Calu3 (cell line): ENCODE measurements at places on chromosomes 13 and 19. TPM values are rescaled to one million over a fixed set of nuclear protein-coding genes. Genes with fewer than 3 reads are reported as not detected.

- no peak overlapping the region for H3K27ac ChIP-seq
- no peaks in the 10 kb centered on the region for H3K36me3 ChIP-seq
- no peaks in the 10 kb centered on the region for H3K4me1 ChIP-seq
- H3K4me3 ChIP-seq: no peak overlapping the region
- H3K27me3 ChIP-seq: no peaks in the 10 kb centered on the region
- no peak for DNase-seq
Observed at GRCh38 chr13:105083992-105084391, 1451.5 kb downstream of the EFNB2 start.

- no peak for DNase-seq
- H3K27ac ChIP-seq: no peak overlapping the region
Observed at GRCh38 chr13:21744149-21744548, 73.3 kb downstream of the FGF9 start.

The ADGRE3 gene
- total RNA-seq: not detected in 2 replicates

- no peak overlapping the region for H3K4me3 ChIP-seq
- no peak for DNase-seq
- peaks cover 4% of the 10 kb centered on the region for H3K36me3 ChIP-seq
- no peak overlapping the region for H3K27ac ChIP-seq
- peaks cover 25% of the 10 kb centered on the region for H3K27me3 ChIP-seq
Observed at GRCh38 chr19:51470966-51471365, 7.4 kb upstream of the CEACAM18 start.

The ZNF526 gene
- total RNA-seq: 25.4 and 32.3 TPM in 2 replicates

- H3K27ac ChIP-seq: no peak overlapping the region
- no peaks in the 10 kb centered on the region for H3K36me3 ChIP-seq
- H3K4me1 ChIP-seq: peaks cover 9% of the 10 kb centered on the region
- H3K4me3 ChIP-seq: no peak overlapping the region
Observed at GRCh38 chr13:40352380-40352778, 314.1 kb downstream of the FOXO1 start.

The SPIB gene
- 1.2 and 1.3 TPM in 2 replicates for total RNA-seq

- H3K4me1 ChIP-seq: peaks cover 10% of the 10 kb centered on the region
- no peak for DNase-seq
- peak overlapping the region; percentile 83 for H3K27ac ChIP-seq
- peak overlapping the region; percentile 76 for H3K4me3 ChIP-seq
- peaks cover 14% of the 10 kb centered on the region for H3K27me3 ChIP-seq
Observed at GRCh38 chr19:7515110-7515644, 726 bp upstream of the ZNF358 start.

DNA sequence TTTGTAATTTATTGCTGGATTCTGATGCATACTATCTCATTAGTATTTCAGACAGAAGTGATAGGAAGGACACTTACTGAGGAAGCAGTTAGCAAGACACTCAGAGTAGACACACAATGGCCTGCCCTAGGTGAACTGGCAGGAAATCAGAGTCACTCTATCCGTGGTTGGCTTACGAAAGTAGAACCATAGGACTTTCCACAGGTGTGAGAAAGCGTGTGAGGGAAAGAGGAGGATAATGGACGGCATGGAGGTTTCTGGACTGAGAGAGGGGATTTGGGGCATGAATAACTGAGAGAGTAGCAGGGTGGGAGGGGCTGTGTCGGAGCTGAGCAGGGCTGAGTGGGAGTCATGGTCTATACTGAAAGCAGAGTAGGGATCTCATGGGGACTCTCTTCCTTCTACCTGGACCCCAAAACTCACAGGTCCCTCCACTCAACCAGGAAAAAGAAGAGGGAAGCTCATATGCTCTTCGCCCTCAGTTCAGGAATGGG lies 18.7 kb upstream of the EID2 start:
- H3K4me3 ChIP-seq: peak overlapping the region; percentile 49
- no peaks in the 10 kb centered on the region for H3K36me3 ChIP-seq
- peaks cover 22% of the 10 kb centered on the region for H3K4me1 ChIP-seq

DNA sequence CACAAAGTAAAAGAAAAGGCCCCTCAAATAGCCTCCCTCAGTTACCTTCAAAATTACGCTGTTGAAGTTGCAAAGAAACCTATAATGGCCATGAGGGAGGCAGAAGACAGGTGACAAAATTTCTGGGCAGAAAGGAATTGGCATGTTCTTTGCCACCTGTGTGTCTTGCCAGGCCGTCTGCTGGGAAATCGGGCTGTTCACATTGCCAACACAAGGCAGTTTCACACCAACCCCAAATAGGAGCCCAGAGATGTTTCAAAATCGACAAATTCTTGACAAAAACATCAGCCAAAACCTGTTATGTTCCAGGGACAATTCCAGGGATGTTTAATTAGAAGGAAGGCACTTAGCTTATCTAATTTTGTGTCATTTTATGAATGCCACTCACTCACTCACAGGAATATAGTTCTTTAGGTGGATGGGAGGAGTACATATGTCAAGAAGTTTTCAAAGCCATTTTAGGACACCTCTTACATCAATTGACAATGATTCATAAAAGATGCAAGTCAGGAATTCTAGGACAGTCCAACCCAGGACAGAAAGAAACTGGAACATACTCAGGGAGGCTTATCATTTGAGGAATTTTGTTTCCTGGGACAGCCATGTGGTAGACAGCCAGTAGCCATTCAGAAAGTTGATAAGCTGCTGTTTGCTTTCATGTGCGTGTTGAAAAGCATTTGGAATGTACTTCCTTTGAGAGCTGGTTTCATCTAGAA lies 164.5 kb downstream of the RGCC start:
- no peak for DNase-seq
- no peaks in the 10 kb centered on the region for H3K36me3 ChIP-seq
- no peak overlapping the region for H3K27ac ChIP-seq
- H3K4me1 ChIP-seq: peaks cover 10% of the 10 kb centered on the region

The OR7A5 gene
- total RNA-seq: not detected in 2 replicates

DNA sequence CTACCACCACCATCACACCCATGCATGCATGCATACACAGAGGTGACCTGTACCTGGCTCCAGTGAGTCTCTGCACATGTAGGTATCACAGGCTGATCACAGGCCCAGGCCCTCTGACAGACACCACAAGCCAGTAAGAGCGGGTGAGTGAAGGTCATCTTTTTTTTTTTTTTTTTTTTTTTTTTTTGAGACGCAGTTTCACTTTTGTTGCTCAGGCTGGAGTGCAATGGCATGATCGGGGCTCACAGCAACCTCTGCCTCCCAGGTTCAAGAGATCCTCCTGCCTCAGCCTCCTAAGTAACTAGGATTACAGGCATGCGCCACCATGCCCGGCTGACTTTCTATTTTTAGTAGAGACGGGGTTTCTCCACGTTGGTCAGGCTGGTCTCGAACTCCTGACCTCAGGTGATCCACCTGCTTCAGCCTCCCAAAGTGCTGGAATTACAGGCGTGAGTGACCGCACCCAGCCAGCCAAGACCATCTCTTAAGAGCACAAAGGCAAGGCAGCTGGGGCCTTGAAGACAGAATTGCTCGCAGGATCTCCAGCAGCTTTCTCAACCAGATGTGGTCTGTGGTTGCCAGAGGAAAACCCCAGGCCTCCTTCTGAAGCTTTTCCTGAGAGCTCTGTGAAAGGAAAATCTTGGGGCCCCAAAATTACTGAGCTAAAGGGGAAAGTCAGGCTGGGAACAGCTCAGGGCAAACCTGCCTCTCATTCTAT lies 3.2 kb upstream of the NKG7 start:
- H3K27me3 ChIP-seq: peaks cover 40% of the 10 kb centered on the region
- no peaks in the 10 kb centered on the region for H3K4me1 ChIP-seq
- no peak overlapping the region for H3K4me3 ChIP-seq
- DNase-seq: no peak

The CGB5 gene
- total RNA-seq: 2.6 and 3.3 TPM in 2 replicates

GRCh38 chr19:18875726-18876125 lies 20.2 kb downstream of the CERS1 start:
- DNase-seq: no peak
- H3K4me1 ChIP-seq: no peaks in the 10 kb centered on the region
- H3K27me3 ChIP-seq: no peaks in the 10 kb centered on the region
- peaks cover 50% of the 10 kb centered on the region for H3K36me3 ChIP-seq

GRCh38 chr19:3383121-3383722 lies 16.8 kb downstream of the NFIC start:
- H3K4me3 ChIP-seq: peak overlapping the region; percentile 43
- no peaks in the 10 kb centered on the region for H3K27me3 ChIP-seq
- peaks cover 14% of the 10 kb centered on the region for H3K36me3 ChIP-seq
- H3K4me1 ChIP-seq: peaks cover 10% of the 10 kb centered on the region

DNA sequence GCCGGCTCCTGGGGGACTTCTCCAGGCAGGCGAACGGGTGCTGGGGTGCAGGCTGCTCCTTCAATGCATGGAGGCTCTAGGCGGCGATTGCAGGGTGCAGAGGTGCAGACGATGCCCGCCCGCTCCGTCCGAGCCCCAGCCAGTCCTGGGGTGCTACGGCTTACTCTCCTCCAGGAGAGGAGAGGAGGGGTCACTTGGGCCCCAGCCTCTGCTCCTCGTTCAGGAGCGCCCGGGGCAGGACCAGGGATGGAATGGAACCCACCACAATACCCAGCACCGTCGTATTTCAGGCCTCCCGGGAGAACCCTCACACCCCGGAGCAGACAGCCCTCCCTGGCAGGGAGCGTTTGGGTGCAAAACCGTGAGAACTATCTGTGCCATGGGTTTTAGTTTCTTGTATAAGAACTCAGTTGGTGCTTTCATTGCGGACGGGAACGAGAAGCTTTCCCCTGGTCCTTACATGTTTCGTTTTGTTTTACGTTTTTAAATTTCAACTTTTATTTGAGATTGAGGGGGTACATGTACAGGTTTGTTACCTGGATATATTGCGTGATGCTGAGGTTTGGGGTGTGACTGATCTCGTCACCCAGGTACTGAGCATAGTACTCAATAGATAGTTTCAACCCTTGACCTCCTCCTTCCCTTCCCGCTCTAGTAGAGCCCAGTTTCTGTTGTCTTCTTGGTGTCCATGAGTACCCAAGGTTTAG lies 46.8 kb downstream of the ARHGEF18 start:
- peak overlapping the region; percentile 74 for H3K27ac ChIP-seq
- peaks cover 32% of the 10 kb centered on the region for H3K36me3 ChIP-seq
- H3K4me1 ChIP-seq: peaks cover 19% of the 10 kb centered on the region
- DNase-seq: no peak
- peak overlapping the region; percentile 77 for H3K4me3 ChIP-seq

The FDX2 gene
- 18.7 and 18.9 TPM in 2 replicates for total RNA-seq

The AKAP8L gene
- total RNA-seq: 94.0 and 96.8 TPM in 2 replicates

- H3K4me3 ChIP-seq: peak overlapping the region; percentile 19
- peaks cover 6% of the 10 kb centered on the region for H3K4me1 ChIP-seq
Observed at GRCh38 chr13:31154939-31155338, 6.8 kb downstream of the HSPH1 start.

The ZNF577 gene
- 15.0 and 16.1 TPM in 2 replicates for total RNA-seq
